ENCODE measurements at places on chromosomes 11 and 22.

GRCh38 chr11:122094836-122095235, 21.2 kb downstream of the BLID start:
- no peak for DNase-seq

DNA sequence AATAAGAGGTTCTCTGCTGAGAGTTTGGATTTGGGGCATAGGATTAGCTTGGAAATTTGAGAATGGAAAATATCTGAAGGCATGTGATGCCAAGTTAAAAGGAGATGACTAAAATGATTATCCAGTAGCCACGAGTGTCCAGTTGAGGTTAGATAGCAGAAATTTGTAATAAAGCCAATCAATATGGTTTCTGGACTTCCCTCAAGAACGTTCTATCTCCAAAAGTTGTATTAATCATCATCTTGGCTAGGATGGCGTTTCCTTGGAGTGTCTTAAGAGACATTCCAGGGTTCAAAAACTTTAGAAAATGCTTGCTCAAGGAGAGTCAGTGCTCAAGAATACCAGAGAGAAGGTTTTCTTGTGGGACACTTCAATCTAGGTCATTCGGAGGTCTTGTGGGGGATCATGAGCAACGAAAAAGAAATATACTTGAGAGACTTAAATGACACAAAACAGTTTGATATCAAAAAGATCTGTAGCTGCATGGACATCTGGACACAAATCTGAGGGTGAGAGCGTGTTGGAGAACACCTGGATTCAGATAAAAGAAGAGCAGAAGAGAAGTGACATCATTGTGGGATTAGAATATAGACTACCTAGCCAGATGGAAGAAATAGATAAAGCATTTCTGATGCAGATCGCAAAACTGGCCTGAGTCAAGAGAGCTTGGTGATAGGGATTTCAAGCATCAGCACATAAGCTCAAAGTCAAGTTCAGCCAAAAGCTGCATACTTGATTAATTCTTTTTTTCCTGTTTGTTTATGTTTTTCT, 97.7 kb downstream of the ARFGAP2 start:
- DNase-seq, result no peak

DNA sequence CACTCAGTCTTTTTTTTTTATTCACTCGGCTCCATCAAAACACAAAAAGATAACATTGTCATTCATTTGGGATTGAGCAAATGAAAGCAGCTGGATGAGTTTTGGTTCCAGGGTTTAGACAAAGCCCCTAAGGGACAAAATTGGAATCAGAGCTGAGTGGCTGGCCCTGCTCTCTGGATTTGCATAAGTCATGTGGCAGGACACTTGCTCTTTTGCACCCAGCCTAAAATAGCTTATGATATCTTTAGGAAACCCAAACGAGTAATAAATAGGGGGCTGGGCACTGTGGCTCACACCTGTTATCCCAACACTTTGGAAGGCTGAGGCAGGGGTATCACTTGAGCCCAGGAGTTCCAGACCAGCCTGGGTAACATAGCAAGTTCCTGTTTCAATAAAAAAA, 11.0 kb upstream of the TMEM121B start:
- no peak for DNase-seq

DNA sequence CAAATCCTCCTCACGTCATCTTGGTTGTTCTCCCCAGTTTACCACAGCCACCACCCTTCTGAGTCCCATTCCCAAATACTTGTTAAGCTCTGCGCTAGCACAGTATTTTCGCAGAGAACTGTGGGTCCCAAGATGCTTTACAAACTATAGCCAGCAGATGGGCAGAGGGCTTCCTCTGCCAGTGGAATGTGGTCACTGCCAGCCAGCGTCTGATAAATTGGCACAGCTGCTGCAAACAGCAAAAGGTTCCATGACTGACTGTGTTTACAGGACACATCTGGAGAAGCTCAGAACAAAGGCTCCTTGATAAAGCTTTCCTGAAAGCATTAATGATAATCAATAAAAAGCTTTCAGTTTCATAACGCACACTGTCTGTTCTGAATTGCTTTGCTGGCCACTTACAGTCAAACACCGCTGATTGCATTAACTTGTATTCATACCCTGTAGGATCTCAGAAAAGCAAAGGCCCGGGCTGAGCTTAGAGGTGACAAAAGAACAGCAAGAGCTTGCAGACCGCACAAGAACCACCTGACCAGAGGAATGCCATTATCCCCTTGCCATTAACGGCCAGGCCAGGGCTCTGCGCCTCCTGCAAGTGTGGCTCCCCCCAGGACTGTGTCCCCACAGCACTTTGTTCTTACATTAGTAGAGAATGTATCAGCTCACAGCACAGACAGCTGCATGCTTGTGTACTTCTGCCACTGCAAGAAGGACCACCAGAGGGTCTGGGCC, 120.6 kb downstream of the MICAL3 start:
- DNase-seq, result no peak

DNA sequence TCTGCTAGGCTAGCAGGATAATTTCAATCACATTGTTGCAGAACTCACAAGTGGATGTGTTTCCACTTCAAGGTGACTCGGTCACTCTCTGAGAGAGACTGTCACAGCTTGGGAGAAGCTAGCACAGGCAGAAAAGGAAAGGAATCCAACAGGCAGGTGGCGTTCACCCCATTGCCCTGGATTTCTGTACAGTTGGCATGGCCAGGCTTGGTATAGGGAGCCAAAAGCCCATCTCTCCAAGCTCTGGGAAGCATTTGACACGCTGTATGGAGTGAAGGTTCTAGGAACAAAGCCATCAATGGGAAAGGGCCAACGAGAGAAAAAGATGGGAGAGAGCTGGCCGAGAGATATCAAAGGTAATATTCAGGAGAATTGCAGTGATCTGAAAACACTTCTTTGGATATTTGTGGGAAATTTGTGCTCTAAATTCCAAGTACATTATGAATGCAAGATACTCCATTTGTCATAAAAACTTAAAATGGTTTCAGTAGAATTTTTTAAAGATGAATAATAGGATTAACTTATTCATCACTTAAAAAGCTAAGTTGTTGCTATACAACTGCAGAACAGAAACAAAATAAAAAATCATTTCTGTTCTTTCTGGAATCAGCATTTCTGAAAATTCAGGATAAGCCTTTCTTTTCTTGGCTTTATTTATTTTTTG, 223.5 kb upstream of the NTM start:
- DNase-seq, result no peak

DNA sequence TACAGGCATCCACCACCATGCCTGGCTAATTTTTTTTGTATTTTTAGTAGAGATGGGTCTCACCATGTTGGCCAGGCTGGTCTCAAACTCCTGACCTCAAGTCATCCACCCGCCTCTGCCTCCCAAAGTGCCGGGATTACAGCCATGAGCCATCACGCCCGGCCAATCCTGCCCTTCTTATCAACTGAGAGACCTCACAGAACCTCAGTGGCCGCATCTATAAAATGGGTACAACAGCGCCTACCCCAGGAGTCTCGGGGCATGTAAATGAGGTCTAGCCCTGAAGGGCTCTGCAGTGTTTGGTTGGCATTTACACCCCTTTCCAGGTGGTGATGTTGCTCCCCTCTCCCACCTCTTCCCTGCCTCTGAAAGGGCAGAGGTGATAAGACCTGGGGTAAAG, 11.7 kb downstream of the SYNGR1 start:
- DNase-seq, result no peak

DNA sequence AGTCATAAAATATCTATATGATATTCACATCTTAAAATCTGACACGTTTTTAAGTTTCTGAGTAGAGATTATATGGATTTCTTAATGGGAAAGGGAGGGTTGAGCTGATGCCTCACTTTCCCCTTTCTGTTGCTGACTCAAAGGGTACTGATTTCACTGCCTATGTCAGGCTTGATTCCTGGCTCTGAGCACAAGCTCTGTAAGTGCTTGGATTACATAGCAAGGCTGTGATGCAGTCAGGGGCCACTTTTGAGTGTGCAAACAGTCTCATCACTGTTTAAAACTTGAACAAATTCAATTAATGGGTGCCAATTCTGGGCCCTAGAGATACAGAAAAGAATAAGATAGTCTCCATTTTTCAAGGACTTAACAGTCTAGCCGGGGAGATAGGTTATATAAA, 14.4 kb downstream of the ATXN10 start:
- no peak for DNase-seq

Measured in OCI-M1 (cell line).